ENCODE measurements at places on chromosomes 2 and 18. TPM values are rescaled to one million over a fixed set of nuclear protein-coding genes. Genes with fewer than 3 reads are reported as not detected.

Gene AQP12A
- total RNA-seq: not detected

Gene SCN1A
- not detected for total RNA-seq

Gene HSBP1L1
- total RNA-seq: 26.3 TPM

Gene ALPP
- total RNA-seq: not detected

Gene TRAK2
- total RNA-seq: 105 TPM

Measured in subcutaneous adipose tissue (tissue), 4 donors.